ENCODE measurements at places on chromosomes 5 and 9. TPM values are rescaled to one million over a fixed set of nuclear protein-coding genes. Genes with fewer than 3 reads are reported as not detected.

DNA sequence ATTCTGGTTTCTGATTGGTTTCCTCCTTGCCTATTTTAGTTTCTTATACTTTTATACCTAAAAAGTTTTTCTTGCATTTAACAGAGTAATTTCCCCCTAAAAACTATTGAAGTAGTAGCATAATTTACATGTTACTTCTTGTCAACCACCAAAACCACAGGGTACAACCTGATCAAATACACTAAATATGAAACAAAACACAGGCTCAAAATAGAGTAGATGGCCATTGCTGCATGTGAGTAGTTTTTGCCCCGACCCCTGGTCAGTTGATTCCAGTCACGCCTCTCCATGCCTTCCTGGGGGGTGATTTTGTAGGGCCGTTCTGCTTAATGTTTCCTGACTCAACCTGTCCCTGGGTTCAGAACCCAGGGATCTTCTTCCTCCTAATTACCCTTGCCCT lies 101.8 kb downstream of the TLE4 start:
- DNase-seq, result no peak

DNA sequence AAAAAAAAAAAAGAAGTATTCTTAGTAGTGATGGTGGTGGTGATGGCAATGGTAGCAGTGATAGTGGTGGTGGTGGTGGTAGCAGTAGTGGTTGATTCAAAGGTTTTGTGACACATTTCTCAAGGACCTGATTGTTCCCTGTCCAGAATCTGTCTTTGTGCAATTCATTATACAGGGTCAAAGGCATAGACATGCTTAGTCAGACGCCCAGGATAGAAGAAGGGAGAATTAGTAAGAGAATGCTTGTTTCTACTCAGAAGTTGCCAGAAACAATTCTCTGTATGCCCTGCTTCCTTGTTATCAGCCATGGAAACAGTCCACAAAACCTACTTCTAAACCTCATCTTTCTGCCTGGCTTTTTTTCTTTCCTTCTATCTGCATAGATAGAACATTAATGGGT lies 89.4 kb downstream of the SLC44A1 start:
- no peak for DNase-seq

- peak; percentile 62 for DNase-seq
These were observed 110.8 kb downstream of the LHFPL2 start for GRCh38 chr5:78537821-78538220.

The SLC45A2 gene
- total RNA-seq, result 0.05 TPM

DNA sequence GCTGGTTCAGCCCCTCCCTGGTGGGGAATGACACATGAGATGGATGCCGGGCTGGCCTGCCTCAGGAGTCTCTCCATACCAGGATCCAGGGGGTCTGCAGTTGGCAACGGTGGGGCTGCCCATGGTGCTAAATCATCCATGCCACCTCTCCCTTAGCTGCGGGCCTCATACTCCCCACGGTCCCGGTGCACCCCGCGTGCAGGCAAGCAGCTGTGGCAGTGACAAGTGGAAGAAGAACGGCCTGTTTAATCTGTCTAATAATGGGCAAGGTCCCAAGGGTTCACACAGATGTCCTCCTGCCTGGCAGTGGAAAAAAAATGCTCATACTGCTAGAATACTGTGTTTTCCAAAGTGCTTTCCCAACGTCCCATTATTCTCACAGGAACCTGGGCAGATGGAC lies 196.9 kb upstream of the PANK3 start:
- no peak for DNase-seq

The TPPP gene
- total RNA-seq, result 0.10 TPM

- DNase-seq, result no peak
These were observed 101.0 kb upstream of the GABRG2 start for GRCh38 chr5:161966564-161966963.

DNA sequence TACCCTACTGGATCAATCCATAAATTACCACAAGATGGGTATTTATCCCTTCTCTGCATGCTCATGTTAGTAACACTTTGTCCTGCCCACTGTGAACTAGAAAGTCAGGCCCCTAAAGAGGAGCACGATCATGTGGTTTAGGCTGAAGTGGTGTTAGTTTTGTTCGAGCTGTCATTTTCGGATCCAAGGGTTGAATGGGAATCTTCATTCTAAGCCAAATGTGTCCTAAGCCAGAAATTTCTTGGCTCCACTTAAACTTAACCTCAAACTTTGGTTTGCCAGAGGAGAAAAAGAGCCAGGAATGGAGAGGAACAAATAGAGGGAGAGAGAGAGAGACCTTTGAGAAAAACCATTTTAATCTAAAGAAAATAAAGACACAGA lies 837.7 kb upstream of the ZNF608 start:
- DNase-seq, result peak; percentile 39
